Neural progenitor cell (in vitro differentiated cells): ENCODE measurements at places on chromosomes 5 and 9. TPM values are rescaled to one million over a fixed set of nuclear protein-coding genes. Genes with fewer than 3 reads are reported as not detected.

DNA sequence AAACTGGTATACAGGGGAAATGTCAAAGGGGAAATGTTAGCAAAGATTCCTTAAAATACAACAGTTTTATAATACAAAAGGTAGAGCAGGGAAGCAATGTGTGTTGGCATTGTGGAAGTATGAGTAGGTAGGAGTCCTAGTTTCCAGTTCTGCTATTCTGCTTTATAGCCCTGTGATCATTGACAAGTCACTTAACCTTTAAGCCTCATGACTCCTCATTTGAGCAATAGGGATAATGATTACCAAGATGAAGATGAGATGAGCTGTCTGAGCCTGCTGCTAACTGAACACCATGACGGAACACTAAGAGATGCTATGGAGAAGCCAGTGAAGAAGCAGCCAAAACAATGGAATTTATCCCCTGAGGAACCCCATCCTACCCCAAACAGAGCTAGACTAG, 251.7 kb downstream of the PAPPA start:
- no peak for DNase-seq

Gene ANKRD18B
- 10.3 and 14.7 TPM in 2 replicates for total RNA-seq

Gene TAF11L8
- not detected in 2 replicates for total RNA-seq

- no peak for DNase-seq
Measured at GRCh38 chr5:59833448-59833847, 60.1 kb downstream of the PDE4D start.

DNA sequence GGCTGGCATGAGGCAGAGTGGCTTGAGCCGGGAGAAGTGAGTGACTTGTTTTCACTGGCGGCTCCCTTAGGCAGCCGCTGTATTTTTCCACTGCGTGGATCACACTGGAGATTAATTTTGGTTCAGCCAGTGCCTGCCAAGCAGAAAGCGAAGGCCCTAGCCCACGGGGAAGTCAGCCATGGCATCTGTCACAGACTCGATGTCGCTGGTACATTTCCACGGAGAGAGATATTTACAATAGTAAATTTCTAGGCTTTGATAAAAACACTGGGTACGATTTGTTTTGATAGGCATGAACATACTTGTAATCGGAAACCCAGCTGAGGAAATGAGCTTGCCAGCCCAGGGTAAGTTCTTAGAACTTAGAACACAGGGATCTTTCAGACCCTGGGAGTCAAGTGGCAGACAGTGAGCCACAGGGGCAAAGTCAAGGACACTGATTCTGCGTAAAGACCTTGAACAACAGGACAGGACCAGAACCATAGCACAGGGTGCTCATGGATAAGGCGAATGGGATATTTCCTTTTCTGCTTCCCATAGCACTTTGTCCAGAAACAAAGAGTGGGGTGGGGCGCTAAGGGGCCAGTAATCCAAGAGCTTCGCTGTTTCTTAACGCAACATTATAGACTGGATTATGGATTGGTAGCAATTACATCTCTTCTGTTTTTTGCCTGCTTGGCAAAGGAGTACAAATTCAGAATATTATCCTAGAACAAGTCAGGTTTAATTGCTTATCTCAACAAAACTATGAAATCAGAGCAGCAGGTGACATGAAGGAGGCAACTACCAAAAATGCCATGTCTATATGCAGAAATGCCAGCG, 4.5 kb downstream of the DUSP1 start:
- DNase-seq, result no peak

GRCh38 chr5:173050791-173051190, 5.4 kb upstream of the CREBRF start:
- no peak for DNase-seq

DNA sequence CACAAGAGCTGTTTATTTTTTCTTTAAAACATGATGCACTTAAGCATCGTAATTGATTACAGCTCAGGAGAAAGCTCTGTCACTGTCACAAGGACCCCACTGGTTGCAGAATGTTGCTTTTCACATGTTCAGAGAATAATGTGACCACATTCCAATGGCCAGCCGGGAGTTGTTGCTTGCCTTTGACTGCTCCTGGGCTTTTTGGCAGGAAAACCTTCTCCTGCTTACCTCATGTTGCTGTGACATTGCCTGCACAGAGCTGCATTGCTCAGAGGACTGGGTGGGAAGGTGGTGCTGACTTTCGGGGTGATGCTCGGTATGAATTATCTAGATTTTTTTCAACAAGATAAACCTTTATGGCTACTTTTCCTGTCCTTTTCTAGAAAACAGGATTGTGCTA, 88.2 kb downstream of the PALM2AKAP2 start:
- DNase-seq, result peak; percentile 35

- no peak for DNase-seq
Measured at GRCh38 chr5:168409591-168410458, 76.4 kb upstream of the RARS1 start.

Gene ARPC5L
- 24.0 and 26.2 TPM in 2 replicates for total RNA-seq

GRCh38 chr9:136242248-136242647, 3.4 kb downstream of the QSOX2 start:
- no peak for DNase-seq
